ENCODE measurements at places on chromosomes 12 and 14.

DNA sequence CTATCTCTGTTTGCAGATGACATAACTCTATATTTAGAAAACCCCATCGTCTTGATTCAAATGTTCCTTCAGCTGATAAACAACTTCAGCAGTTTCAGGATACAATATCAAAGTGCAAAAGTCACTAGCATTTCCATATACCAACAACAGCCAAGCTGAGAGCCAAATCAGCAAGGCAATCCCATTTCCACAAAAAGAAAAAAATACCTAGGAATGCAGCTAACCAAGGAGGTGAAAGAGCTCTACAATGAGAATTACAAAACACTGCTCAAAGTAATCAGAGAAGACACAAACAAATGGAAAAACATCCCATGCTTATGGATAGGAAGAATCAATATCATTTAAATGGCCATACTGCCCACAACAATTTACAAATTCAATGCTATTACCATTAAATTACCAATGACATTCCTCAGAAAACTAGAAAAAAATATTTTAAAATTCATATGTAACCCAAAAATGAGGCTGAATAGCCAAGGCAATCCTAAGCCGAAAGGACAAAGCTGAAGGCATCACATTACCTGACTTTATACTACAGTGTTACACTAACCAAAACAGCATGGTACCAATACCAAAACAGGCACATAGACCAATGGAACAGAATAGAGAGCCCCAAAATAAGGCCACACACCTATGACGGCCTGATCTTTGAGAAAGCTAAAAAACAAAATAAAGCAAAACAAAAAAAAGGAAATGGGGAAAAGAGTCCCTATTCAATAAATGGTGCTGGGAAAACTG, 901.7 kb downstream of the LRFN5 start:
- DNase-seq, result no peak

DNA sequence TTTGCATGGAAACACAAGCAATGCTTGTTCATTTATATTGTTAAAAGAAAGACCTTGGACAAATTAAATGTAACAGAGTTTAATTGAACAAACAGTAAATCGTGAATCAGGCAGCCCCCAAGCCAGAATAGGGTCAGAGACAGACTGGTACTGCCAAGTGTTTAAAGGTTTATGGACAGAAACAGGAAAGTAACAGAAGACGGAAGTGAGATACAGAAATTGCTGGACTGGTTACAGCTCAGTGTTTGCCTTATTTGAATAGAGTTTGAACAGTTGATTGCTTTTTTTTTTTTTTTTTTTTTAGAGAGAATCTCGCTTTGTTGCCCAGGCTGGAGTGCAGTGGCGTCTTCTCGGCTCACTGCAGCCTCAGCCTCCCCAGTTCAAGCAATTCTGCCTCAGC, 50.3 kb downstream of the DAO start:
- DNase-seq, result no peak

DNA sequence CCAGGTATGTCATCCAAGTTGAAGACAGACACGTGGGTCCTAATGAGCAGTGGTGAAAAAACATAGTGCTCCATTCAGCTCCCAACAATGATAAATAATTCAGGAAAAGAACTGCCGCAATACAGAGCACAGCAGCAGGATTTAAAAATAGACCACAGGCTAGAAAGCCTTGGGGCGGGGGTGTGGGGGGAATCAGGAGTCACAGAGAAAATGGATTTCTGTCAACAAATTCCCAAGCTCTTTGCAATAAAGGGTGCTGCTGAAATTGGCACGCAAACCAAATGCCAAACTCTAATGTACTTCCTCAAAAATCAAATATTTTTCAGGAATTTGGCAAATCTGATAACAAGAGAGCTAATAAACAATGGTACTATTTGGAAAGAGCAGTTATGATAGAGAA, 58.6 kb downstream of the R3HDM2 start:
- no peak for DNase-seq

DNA sequence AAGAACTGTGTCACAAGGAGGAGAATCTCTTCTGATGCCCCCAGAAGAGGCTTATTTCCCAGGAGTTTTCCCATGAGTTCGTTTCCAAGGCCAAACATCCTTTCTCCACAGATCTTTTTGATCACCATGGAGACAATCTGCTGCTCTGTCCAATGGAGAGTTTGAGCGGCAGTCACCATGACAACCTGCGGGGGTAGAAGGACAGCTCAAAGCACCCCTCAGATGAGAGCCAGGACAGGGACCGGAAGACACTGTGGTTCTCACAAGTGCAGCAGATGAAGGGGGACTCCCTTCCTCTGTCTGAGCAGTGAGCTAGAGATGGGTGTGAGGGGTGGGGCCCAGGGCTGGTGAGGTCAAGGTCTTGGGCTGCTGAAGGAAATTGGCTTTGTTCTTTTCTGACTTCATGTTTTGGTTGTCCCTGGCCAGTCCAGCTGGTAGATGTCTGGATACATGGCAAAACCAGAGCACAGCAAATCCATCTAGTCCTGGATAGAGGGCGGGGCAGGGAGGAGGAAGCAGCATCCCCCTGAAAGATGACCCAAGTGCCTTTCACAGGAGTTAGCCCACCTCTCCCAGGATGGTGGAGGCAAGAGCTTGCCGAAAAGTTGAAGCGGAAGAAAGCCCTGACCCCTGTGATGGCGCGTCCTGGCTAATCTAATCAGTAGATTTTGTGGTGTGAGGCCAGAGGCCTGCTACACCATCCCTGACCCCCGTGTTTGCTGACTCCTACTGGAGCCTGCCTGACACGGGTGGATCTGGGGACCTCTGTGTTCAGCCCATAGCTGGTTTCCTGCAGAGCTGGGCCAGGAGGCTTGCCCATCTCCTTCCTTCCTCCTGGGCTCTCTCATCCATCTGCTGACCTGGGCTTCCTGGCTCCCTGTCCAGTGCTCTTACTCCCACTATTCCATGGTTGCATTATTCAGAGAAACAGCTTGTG, 24.4 kb downstream of the DHRS2 start:
- DNase-seq, result no peak

GRCh38 chr12:64452559-64453329, 824 bp downstream of the TBK1 start:
- peak; percentile 30 for DNase-seq

GRCh38 chr12:78853231-78853630, 11.3 kb upstream of the SYT1 start:
- no peak for DNase-seq

GRCh38 chr12:121628037-121628436, 1.7 kb downstream of the ORAI1 start:
- peak; percentile 24 for DNase-seq

GRCh38 chr14:67242168-67242420, 859 bp downstream of the PALS1 start:
- DNase-seq, result no peak

GRCh38 chr12:78712834-78713481, 151.6 kb upstream of the SYT1 start:
- no peak for DNase-seq

- DNase-seq, result peak; percentile 43
These were observed 11.8 kb upstream of the DERA start for GRCh38 chr12:15899282-15899870.

DNA sequence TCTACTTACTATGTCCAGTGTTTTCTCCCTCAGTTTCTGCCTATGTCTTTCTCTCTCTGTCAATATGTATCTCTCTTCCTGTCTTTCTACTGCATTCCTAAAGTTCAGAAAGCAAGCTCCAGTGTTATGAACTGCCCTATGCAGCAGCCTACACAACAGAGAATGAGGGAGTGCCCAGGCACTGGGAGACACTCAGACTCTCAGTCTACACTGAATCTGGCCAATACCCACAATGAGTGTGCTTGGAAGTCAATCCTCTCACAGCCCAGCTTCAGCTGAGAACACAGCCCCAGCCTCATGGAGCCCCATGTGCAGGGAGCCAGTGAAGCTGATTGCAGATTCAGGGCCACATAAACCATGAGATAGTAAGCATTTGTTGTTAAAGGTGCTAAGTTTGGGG, 128.7 kb downstream of the ALG10 start:
- DNase-seq, result no peak

GRCh38 chr14:64623554-64624165, 73.9 kb downstream of the PPP1R36 start:
- no peak for DNase-seq

GRCh38 chr14:66163023-66163422, 323.1 kb upstream of the CCDC196 start:
- DNase-seq, result no peak

GRCh38 chr12:80937391-80938238, at the start of gene LIN7A:
TSS of gene LIN7A (minus strand) at chr12:80937934. CDS start at chr12:80937722, 212 bp downstream.
- no peak for DNase-seq

DNA sequence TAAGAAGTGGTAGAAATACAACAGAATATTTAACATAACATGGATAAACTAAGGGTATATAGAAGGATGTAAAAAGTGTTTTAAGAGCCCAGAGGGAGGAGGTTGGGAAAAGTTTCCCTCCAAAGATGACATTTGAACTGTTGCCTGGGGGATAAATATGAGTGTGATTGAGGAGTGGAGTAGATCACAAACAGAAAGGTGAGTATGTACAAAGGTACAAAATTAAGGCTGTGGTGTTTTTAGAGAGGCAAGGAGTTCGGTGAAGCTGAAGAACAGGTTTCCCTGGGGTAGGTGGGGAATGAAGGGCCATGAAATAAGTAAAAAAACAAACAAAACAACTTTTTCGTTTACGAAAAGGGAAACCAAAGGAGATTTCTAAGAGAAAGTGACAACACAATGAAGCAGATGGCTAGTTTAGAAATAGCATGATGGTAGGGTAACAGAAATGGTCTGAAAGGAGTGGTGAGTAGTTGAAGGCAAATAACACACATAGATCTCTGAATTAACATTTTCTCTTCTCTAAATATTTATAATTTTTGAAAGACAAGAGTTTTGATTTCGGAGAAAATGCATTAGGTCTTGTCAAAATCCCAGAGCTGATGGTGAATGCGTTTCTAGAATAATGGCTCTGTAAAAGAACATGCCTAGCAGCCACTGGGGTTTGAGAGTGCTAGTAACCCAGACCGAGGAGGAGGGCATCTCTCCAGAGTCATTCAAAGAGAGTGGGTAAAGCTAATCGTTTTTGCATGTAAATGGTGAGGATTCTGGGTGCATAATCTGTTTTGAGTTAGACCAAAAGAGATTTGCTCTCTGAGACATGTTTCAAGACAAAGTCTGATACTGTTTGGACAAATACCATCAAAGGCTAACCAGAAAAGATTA, 240.4 kb upstream of the DCN start:
- DNase-seq, result no peak

- DNase-seq, result peak; percentile 9
These were observed 10.4 kb downstream of the CCT2 start for GRCh38 chr12:69595689-69596088.

- no peak for DNase-seq
These were observed 110.1 kb downstream of the SLC25A21 start for GRCh38 chr14:37062191-37062803.

DNA sequence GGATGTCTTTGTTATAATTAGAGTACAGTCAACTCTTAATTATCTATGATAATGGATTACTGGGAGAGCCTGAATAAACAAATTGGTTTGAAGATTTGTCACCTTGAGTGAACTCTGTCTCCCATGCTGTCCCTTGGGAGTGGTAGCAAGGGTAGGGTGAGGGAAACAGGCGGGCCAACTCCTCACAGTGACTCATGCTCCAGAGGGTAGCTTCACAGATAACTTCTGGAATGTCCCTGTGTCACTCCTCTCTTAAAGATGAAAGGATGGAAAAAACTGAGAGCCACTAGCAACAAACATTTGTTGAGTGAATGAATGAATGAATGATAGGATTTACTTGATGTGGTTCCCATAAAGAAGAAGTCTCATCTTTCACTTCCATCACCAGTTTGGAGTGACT, 53.5 kb downstream of the RASSF9 start:
- no peak for DNase-seq
